HEK293T (cell line): ENCODE measurements at places on chromosomes 7 and 10.

DNA sequence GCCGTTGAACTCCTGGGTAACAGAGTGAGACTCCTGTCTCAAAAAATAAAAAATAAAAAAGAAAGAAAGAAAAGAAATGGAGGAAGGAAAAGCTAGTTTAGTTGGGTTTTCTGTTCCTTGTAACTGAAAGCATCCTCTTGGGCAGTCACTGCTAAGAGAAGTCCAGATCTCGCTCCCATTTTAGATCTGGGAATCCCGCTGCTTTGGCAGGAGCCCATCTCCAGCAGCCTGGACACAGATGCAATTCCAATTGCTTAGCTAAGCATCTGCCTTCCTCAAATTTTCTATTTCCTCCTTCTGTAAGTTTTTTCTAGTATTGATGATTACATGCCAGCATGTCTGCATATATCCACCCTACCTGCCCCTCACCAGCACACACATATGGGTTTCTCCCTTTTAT lies 54.1 kb downstream of the DENND2A start:
- DNase-seq = no peak

DNA sequence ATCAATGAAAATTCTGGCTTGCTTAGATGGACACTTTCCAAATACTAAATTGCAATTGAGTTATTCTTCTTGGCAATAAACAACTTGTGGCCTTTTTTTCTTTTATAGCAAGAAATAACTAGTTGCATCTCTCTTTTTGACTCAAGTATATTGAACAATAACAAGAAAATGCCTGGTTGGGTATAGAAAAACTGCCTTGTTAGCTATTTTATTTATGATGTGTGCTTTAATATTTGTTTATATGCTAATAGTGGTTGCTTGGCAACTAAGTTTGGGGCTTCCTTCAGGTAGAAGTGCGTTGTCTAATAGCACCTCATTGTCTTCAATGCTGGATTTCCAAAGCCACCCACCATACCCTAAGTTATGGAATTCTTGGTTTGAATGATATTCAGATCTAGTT lies 30.1 kb upstream of the PPP1R3C start:
- no peak for DNase-seq

- peak; percentile 61 for DNase-seq
Observed at GRCh38 chr7:130733931-130734814, at the start of gene KLF14. KLF14 (minus strand) TSS chr7:130734207; CDS start chr7:130734033, 174 bp downstream.

GRCh38 chr7:149875396-149875795 lies 1.6 kb downstream of the ATP6V0E2 start:
- DNase-seq = no peak

GRCh38 chr7:214410-215212 lies 22.2 kb downstream of the FAM20C start:
- no peak for DNase-seq
